DMS153 (cell line): ENCODE measurements at places on chromosomes 3 and 15.
A peak's percentile ranks its signal among the peaks of the same experiment; 100 is the strongest.

GRCh38 chr3:172669021-172669420 lies 41.8 kb downstream of the NCEH1 start:
- no peak for DNase-seq

- no peak for DNase-seq
These were observed 152.8 kb downstream of the RBPMS2 start for GRCh38 chr15:64622410-64623260.

DNA sequence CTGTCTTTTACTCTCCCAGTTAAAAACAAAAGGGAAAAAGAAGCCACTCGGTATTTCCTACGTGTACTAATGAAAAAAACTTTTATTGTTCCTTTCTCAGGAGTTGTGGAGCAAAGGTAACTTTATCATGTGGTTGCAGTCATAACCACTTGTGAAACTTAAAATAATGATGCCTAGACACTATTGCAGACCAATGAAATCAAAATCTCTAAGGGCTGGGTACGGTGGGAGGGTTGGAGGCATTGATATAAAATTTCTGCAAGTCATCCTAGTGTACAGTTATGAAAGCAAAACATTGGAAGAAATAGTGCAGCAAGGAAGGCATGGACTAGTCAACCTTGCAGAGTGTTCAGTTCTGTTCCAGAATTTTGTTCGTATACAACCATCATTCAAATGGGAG lies 808.8 kb downstream of the TUSC7 start:
- DNase-seq = no peak

DNA sequence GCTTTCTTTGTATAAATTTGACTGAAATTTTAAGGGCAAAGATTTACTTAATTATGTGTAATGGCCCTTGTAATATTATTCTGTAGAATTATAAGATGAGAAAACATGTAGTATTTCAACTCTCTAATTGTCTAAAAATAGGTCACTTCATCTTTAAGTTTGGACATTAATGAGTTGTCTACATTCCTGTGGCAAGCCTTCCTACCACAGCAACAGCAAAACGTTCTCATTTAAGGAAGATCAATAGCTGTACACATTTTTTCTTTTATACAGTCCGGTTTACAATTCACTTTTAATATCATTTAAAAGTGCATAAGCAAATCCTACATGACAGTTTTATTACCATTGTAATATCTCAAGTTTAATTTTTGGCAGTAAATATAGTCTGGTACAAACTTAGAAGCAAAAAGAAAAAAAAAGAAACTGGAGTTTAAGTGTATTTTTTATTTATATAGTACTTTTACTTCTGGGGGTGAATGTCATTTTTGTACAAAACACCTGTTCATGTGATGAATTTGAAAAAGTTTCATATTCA lies 501.8 kb downstream of the ZPLD1 start:
- DNase-seq = no peak

- no peak for DNase-seq
These were observed 114.3 kb downstream of the STAC start for GRCh38 chr3:36494461-36495109.

- no peak for DNase-seq
These were observed 214.9 kb downstream of the TCF12 start for GRCh38 chr15:57133127-57133968.

DNA sequence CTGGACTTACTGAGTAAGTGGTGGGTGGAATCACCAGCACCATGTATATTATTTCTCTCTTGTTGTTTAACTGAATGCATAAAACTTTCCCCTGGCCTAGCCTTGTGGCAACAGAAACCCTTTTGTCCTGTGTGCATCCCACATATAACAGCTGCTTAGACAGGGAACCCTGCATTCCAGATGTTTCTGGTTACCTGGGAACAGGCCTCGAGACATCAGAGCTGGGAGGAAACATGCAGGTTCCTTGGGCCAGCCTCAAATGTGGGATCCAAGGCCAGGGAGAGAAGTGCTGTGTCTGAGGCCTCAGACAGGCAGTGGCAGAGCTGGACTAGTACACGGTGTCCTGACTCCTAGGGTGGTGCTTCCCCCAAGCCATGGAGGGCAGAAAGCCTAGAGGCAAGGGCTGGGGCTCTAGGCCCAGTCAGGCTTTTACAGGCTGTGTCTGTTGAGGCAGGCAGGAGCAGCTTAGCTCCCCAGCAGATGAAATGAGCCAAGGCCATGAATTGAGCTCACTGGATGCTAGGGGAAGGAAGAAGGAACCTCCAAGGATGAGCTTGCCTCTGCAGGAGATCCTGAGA lies 57.7 kb downstream of the ITGA11 start:
- DNase-seq = no peak

- no peak for DNase-seq
These were observed 553.7 kb downstream of the PDCD6IP start for GRCh38 chr3:34351882-34352777.

- no peak for DNase-seq
These were observed 24.2 kb downstream of the CYP11A1 start for GRCh38 chr15:74343127-74343796.

- no peak for DNase-seq
These were observed 85.9 kb downstream of the AQR start for GRCh38 chr15:34883633-34884032.

DNA sequence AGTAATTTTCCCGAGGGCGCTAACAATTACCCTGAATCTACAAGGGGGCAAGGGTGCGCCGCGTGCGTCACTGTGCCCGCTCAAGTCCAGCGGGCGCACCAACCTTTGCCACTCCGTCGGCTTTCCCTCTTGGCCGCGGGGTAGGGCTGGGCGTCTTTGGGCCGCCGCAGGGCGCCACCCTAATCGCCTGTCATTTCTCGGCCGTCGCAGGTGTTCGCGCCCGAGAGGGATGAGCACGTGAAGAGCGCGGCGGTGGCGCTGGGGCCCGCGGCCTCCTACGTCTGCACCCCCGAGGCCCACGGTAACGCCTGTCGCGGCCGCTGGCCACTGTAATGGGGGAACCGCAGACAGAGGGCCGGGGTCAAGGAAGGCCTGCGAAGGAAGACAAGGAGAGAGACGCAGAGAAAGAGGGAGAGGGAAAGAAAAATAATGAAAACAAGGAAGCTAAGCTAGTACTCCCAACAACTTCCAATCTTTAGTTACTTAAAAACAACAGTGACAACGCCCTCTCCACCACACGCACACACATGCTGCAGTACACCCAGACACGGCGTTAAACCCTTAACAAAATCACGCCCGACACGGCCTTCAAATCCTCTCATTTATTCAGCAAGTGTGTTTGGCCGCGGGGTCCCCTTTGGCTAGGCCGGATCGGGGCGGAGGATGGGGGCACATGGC lies 3.8 kb downstream of the SKOR1 start:
- DNase-seq = no peak

DNA sequence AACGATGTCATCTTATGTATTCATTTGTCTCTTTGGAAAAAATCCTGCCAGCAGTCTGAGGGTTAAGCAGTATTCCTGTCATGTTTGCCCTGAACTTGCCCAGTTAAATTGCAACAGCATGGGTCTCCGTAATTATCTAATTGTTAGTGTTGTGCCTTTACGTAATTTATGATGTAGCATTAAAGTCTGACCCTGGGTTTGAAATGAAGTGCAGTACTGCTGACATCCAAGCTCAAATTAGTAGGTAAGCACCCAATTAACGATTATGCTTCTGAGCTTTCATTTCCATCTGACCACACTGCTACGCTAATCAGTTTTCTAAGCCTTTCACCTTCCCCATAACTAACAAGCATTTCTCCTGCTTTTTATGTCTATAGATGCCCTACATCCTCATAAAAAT lies 241.8 kb downstream of the ARRDC4 start:
- no peak for DNase-seq

DNA sequence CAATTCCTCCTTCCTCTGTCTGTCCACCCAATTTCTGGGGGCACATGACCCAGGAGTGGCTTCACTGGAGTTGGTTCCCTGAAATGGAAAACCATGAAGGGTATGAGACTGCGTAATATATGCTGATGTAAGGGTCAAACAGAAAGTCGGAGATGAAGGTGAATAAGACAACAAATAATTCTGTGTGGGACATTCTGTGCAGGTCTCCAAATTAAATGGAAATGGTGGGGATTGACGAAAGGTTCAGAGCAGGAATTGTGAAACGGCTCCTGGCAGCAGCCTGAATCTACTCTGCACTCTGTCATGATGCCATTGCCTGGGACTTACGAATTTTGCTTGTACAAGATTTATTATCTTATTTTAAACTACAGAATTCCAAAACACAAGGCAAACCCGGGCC lies 174.8 kb upstream of the RORA start:
- DNase-seq = no peak

GRCh38 chr3:31307131-31307785 lies 225.5 kb upstream of the STT3B start:
- no peak for DNase-seq

DNA sequence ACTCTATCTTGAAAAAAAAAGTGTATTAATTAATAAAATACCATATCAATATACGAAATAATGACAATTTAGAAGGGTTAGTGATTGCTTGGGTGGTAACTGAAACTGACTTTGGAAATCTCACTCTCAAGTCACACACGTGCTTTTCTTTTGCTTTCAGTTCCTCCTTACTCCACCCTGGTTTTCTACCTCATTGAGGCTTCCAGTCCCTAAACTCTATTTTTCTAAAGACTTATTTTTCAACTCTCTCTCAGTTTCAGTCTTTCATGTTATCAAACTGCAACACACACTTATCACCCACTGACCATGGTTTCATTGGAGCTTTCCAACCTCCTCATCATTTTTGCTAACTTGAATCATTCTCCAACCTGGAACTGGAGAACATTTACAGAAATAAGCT lies 23.5 kb downstream of the IL12A start:
- DNase-seq = no peak

GRCh38 chr3:127114337-127115070 lies 78.4 kb upstream of the PRR23E start:
- DNase-seq = peak; percentile 64

DNA sequence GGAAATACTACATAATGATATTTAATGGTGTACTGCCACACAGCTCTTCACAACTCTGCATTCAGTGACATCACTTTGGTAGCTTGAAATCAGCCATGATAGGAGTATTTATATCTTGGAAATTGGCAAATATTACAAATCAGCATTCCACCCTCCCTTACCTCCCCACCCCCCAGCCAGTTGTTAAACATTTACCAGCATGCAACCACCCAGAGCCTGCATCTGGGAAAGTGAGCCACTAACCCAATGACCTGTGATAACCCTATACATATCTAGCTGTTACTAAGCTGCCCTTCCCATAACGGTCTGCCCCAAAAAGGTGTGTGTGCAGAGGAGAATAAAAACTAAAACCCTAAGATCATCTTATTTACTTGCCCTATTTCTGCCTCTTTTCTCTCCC lies 44.6 kb upstream of the SATB1 start:
- DNase-seq = no peak

DNA sequence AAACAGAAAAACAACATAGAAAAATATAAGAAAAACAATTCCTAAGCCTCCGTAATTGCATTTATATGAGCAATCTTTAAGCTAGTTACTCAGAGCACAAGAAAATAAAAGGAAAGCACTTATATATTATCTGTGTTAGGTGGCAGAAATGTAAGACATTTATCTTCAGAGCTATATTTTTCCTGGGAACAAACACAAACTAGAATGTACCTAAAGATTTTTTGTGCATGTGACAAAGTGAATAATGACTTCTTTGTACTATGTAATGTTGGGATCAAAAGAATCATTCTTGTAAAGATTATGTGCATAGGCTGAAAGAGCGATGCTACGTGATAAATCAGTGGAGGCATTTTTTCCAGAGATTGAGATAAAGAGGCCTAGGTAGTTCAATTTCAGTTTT lies 111.3 kb upstream of the GMNC start:
- no peak for DNase-seq

DNA sequence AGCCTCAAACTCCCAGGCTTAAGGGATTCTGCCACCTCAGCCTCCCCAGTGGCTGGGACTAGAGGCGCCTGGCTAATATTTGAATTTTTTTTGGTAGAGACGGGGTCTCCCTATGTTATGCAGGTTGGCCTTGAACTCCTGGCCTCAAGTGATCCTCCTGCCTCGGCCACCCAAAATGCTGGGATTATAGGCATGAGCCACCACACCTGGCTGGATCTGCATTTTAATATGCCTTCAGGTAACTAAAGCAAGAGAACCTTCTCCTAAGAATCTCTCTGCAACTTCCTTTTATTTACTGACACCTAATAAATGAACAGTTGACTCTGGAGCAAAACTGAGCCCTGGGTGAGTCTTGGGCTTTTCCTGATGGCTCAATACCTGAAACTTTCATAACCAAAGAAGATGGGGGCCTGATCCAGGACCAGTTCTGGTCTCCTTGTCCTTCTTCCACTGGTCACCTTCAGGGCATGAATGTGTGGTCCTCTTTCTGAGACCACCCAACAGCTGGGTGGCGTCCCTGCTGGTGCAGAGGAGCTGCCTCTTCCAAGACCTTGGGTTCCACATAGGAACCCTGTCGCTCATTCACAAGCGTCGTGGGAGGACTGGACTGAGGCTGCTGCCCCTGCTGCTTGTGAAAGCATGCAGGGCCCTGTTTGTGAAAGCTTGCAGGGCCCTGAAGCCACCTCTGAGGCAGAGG lies 28.2 kb downstream of the CCR9 start:
- DNase-seq = no peak

DNA sequence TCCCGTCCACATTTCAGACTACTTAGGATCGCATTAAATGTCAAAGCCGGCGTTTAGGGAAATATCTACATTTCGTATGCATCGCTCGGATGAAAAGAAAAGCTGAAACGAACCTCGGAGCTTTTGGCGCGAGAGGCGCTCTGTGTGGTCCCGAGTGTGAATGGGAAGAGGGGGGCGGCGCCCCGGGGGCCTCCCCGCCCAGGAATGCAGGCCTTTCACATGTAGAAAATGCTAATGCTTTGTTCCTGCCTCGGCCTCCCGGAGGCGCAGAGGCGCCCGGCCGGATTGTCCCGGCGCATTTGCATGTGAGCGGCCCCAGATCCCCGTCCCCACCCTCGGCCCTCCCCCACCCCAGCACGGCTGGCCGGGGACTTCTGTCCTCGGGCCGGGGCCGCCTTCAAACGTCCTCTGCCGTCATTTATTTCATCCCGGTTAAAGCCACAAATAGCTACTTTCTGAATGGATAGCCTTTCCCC lies 37.0 kb upstream of the TRIM71 start:
- DNase-seq = no peak

- no peak for DNase-seq
These were observed 332.0 kb upstream of the RASGRP1 start for GRCh38 chr15:38896647-38897046.
